ENCODE measurements at places on chromosomes 4 and X. TPM values are rescaled to one million over a fixed set of nuclear protein-coding genes. Genes with fewer than 3 reads are reported as not detected.

Gene MXRA5
- 26.4 TPM for total RNA-seq

Gene TEC
- 0.35 TPM for total RNA-seq

Gene SLC16A2
- total RNA-seq = 18.3 TPM

Gene FGFRL1
- total RNA-seq = 75.7 TPM

Gene IDUA
- 53.0 TPM for total RNA-seq

Gene CYLC1
- not detected for total RNA-seq

Gene AKAP14
- total RNA-seq = not detected

Gene LUZP4
- not detected for total RNA-seq

Gene RNF175
- total RNA-seq = 0.62 TPM

Gene ERVMER34-1
- 1.4 TPM for total RNA-seq

Gene BANK1
- total RNA-seq = 0.72 TPM

Gene BEX4
- 45.3 TPM for total RNA-seq

Gene FAM184B
- total RNA-seq = not detected

Gene TMEM184C
- 35.3 TPM for total RNA-seq

Gene USP17L21
- total RNA-seq = not detected

Gene DNASE1L1
- 39.4 TPM for total RNA-seq

Gene PPP1R3F
- 6.6 TPM for total RNA-seq

Gene CFAP47
- not detected for total RNA-seq

Gene KIAA1210
- total RNA-seq = not detected

Gene TMPRSS11F
- not detected for total RNA-seq

Gene AP1AR
- total RNA-seq = 15.0 TPM

Gene CWH43
- not detected for total RNA-seq

Gene NPY2R
- not detected for total RNA-seq

Gene PRR32
- total RNA-seq = not detected

Gene CACNA1F
- total RNA-seq = not detected

Gene KCTD8
- not detected for total RNA-seq

Gene REELD1
- not detected for total RNA-seq

Gene EPHA5
- 1.6 TPM for total RNA-seq

Gene CNOT6L
- 25.0 TPM for total RNA-seq

Gene TSPAN7
- total RNA-seq = 0.56 TPM

Gene PNMA6A
- total RNA-seq = 0.97 TPM

Gene FHDC1
- 8.9 TPM for total RNA-seq

Gene CNKSR2
- 1.7 TPM for total RNA-seq

Gene RBMX
- 145 TPM for total RNA-seq

Gene SYN1
- 3.7 TPM for total RNA-seq

Gene PAGE5
- total RNA-seq = not detected

Gene PDE6B
- total RNA-seq = 2.3 TPM

Gene CDKL2
- total RNA-seq = 4.2 TPM

Gene SPOCK3
- total RNA-seq = not detected

Gene FREM3
- not detected for total RNA-seq

Gene RPA4
- 0.12 TPM for total RNA-seq

Gene TLR1
- 0.38 TPM for total RNA-seq

Gene ABCG2
- 0.08 TPM for total RNA-seq
